ENCODE measurements at places on chromosomes 4 and X. TPM values are rescaled to one million over a fixed set of nuclear protein-coding genes. Genes with fewer than 3 reads are reported as not detected.
A peak's percentile ranks its signal among the peaks of the same experiment; 100 is the strongest.

DNA sequence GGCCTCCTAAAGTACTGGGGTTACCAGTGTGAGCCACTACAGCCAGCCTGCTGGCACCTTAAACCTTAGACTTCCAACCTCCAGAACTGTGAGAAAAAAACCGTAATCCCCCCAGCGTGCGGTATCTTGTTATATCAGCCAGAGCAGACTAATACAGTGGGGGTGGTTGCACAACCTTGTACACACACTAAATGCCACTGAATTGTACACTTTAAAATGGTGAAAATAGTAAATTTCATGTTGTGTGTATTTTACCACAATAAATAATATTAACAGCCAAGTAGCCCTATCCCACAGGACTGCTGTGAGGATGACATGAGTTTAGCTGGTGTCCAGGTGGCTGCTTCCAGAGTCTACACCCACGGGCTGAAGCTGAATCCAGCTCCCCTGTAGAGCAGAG lies 38.8 kb downstream of the ZBTB49 start:
- H3K36me3 ChIP-seq = no peaks in the 10 kb centered on the region
- no peak overlapping the region for H3K27ac ChIP-seq
- H3K27me3 ChIP-seq = no peaks in the 10 kb centered on the region
- H3K4me3 ChIP-seq = no peak overlapping the region

DNA sequence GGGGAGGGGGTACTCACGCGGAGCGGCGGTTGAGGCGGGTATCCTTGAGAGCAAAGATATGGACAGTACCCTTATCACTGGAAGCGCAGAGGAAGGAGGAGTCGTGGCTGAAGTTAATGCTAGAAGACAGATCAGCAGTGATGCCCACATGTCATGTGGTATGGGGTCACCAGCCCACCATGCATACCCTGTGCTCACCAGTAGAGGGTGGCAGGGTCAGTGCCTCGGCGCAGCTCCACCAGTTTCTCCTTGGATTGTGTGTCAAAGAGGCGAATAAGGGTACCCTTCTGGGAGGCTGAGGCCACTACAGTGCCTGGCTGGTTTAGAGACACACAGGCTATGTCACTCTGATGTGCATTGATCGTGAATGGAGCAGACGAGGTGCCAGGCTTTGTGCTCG lies 1.5 kb upstream of the PRAF2 start:
- H3K36me3 ChIP-seq = peaks cover 4% of the 10 kb centered on the region
- no peak for DNase-seq
- H3K27ac ChIP-seq = no peak overlapping the region
- H3K4me3 ChIP-seq = no peak overlapping the region

- DNase-seq = no peak
- H3K27ac ChIP-seq = no peak overlapping the region
- no peaks in the 10 kb centered on the region for H3K27me3 ChIP-seq
- no peaks in the 10 kb centered on the region for H3K4me1 ChIP-seq
- H3K36me3 ChIP-seq = no peaks in the 10 kb centered on the region
- H3K4me3 ChIP-seq = no peak overlapping the region
These were observed 54.7 kb downstream of the CNGA2 start for GRCh38 chrX:151789179-151789800.

DNA sequence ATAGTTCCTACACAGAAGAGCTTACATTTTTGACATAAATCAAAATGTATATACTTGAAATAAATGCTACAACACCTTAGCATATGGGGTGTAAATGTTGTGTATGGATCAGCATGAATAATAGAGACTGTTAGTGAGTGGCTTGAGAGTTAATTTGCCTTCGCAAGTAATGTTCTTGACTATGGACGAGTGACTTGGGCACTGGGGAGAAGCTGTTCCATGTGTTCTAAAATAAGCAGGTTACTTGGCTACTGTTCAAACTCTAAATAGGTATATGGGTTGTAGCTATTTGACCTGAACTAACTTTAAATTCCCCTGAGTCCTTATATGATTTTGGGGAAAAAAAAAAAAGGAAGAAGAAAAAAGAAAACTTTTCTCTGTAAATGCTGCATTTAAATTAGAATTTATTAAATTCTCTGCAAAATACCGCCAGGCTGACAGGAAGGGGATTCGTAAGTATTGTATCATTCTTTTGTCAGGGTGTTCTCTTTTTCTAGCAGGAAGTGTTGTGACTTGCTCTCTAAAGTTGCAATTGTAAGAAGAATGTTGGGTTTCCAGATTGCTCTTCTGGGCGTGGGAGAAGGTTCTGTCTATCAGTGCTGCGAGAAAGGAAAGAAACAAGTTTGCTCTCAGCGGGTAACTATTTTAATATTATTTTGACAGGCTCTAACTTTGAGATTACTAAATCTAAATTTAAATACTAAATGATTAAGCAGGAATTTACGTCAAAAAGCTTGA lies 32.2 kb downstream of the PLS3 start:
- H3K36me3 ChIP-seq = no peaks in the 10 kb centered on the region
- H3K4me1 ChIP-seq = no peaks in the 10 kb centered on the region
- H3K27me3 ChIP-seq = no peaks in the 10 kb centered on the region
- peak overlapping the region; percentile 63 for H3K27ac ChIP-seq
- peak overlapping the region; percentile 34 for H3K4me3 ChIP-seq
- DNase-seq = no peak

GRCh38 chr4:32318926-32319325 lies 1598.8 kb downstream of the PCDH7 start:
- no peaks in the 10 kb centered on the region for H3K36me3 ChIP-seq
- no peak overlapping the region for H3K27ac ChIP-seq
- no peak overlapping the region for H3K4me3 ChIP-seq
- no peak for DNase-seq
- no peaks in the 10 kb centered on the region for H3K27me3 ChIP-seq
- no peaks in the 10 kb centered on the region for H3K4me1 ChIP-seq

DNA sequence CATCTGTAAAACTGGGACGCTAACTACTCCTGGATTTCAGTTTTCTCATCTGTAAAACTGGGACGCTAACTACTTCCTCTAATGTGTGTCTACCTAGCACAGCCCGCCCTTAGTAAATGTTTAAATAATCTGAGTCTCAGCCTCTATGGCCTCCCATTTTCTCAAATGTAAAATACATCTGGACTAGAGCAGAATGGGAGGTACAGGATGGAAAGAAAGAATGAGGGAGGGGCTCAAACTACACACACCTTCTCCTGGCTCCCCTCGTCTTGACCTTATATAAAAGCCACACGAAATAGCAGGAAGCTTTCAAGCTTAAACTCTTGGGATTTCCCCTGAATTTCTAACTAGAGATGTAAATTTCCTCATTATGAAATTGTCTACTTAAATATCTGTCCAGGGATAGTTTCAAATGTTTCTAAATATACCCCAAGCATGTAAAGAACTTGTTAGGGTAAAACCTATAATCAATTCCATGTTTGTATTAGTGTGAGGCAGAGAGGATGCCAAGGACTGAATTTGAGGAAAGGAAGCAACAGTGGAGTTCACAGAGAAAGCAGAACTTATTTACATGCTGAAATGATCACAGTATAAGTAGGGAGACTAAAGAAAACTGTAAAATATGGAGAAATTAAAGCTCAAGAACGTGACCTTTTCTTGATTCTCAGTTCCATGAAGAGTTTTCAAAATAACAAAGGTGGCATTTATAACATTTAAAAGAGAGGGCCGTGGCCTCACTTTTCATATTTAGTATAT lies 220.0 kb downstream of the NWD2 start:
- H3K27ac ChIP-seq = no peak overlapping the region
- H3K4me3 ChIP-seq = no peak overlapping the region
- no peaks in the 10 kb centered on the region for H3K36me3 ChIP-seq
- no peak for DNase-seq
- no peaks in the 10 kb centered on the region for H3K4me1 ChIP-seq

DNA sequence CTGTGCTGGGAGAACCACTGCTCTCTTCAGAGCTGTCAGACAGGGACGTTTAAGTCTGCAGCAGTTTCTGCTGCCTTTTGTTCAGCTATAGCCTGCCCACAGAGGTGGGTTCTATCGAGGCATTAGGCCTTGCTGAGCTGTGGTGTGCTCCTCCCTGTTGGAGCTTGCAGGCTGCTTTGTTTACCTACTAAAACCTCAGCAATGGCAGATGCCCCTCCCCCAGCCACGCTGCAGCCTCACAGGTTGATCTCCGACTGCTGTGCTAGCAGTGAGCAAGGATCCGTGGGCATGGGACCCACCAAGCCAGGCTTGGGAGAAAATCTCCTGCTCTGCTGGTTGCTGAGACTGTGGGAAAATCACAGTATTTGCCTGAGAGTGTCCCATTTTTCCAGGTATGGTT lies 133.8 kb upstream of the UBQLN2 start:
- no peak for DNase-seq
- H3K4me1 ChIP-seq = no peaks in the 10 kb centered on the region
- no peaks in the 10 kb centered on the region for H3K27me3 ChIP-seq
- H3K4me3 ChIP-seq = no peak overlapping the region
- H3K27ac ChIP-seq = no peak overlapping the region

Gene CFI
- 61.0 TPM for total RNA-seq

Gene XK
- total RNA-seq = 1.6 TPM

Gene ADRA2C
- 7.3 TPM for total RNA-seq

Gene AADAT
- total RNA-seq = 8.9 TPM

Gene CYLC1
- not detected for total RNA-seq

Gene PLP1
- not detected for total RNA-seq
